ENCODE measurements at places on chromosomes 7 and 10. TPM values are rescaled to one million over a fixed set of nuclear protein-coding genes. Genes with fewer than 3 reads are reported as not detected.

GRCh38 chr7:50305583-50306493 lies 1.3 kb downstream of the IKZF1 start:
- no peak for DNase-seq

- no peak for DNase-seq
These were observed 255.5 kb upstream of the KMT2E start for GRCh38 chr7:104758504-104758903.

GRCh38 chr7:34309116-34309515 lies 348.9 kb upstream of the NPSR1 start:
- DNase-seq, result no peak

- DNase-seq, result no peak
These were observed 48.2 kb downstream of the ABCB4 start for GRCh38 chr7:87427288-87427687.

The GPR141 gene
- total RNA-seq, result not detected

DNA sequence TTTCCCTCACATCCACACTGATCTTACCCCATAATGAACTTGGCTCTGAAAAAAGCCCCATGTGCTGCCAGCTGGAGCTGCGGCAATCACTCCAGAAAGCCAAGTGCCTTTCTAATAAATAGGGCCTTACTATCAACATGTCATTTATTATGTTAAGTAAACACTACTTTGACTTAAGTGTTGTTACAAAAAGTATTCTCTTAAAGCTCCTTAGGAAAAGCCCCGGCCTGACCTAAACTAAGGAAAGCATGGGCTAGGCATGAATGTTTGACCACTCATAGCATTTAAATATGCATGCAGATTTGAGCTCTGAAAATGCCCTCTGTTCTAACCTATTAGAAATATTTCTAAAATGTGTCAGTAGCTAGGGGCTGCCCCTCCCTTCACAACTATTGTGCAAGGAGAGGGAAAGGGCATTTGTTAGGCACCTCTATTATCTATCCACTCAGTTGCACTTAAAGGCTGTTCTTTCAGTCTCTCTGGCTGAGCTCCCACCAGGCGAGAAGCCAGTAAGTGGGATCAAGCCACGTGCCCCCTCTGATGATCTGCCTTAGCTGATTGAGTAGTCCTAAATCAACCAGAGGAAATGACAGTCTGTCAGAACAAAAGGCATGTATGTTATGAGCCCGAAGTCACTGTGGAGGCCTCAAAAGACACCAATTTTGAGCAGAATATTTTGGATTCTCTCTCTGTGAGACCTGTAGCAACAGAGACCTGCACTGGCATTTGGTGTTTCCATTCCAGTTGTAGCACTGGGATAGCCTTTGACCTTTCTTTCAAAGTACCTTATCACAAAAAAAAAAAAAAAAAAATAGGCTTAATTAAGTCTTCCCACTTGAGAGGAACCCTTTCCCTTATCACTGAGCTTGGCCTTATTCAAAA lies 77.1 kb downstream of the ITGB8 start:
- DNase-seq, result peak; percentile 81

The WASHC2A gene
- total RNA-seq, result 22.9 TPM

- DNase-seq, result no peak
These were observed 15.4 kb downstream of the CCDC136 start for GRCh38 chr7:128807191-128807590.

Measured in MG63 (cell line).